ENCODE measurements at places on chromosomes 4 and X.

DNA sequence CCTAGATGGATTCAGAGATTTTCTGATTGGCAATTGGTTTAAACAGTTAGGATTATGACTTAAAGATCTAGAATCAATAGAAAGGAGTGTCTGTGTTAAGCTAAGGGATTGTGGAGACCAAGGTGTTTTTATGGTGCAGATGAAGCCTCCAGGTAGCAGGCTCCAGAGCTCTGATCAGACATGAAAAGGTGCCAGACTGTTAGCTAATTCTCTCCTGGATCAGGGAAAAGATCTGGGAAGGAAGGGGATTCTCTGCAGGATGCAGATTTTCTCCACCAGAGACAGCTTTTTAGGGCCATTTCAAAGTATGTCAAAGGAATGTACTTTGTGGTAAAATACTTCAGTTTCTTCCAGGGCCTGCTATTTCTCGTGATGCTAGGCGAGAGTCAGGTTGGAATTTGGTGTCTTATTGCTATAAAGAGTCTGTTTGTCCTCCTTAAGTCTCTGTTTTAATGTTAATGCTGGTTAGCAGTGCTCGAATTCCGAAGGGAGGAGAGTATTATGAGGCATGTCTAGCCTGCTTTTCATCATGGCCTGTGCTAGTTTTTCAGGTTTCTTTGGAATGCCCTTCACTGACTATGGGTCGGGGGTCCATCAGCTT lies 12.0 kb upstream of the GPR78 start:
- peaks cover 14% of the 10 kb centered on the region for H3K27me3 ChIP-seq
- no peak overlapping the region for H3K4me3 ChIP-seq
- peak; percentile 34 for DNase-seq
- H3K27ac ChIP-seq, result no peak overlapping the region
- H3K4me1 ChIP-seq, result peaks cover 14% of the 10 kb centered on the region

DNA sequence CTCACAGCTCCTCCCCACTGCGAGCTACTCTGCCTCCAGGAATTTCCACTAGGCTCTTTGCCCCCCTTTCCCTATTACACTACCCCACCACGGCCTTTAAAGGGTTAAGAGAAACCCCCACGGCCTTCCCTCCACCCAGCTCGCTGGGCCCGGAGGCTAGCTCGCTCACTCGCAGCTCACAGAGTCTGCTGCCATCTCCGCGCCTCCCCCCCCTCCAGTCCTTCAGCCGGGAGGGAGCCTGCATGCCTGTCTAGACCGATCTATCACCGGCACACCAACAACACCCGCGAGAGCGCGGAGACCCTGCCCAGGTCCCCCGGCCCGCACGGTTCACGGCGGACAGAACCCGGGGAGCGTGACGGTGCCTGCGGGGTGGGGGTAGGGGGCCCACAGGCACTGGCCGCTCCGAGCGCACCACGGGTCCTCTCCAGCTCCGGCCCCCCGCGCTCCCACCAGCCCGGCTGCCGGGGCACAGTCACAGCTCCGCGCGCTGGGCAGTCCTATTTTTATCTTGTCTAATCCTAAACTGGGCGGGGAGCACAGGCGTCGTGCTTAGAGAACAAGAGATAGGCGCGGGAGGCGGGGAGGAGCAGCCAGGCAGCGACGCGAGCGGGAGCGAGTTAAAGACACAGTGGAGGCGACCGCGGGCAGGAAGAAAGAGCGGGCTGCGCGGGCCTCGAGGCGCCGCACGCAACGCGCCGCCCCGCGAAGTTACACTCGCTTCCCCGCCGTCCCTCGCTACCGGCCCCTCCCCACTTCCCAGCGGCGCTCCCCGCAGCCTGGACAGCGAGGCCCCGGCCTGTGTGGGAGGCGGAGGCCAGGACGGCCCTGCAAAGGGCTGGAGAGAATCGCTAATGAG lies 3.5 kb downstream of the BCOR start:
- peaks cover 29% of the 10 kb centered on the region for H3K4me1 ChIP-seq
- peak; percentile 27 for DNase-seq
- H3K4me3 ChIP-seq, result peak overlapping the region; percentile 92
- peak overlapping the region; percentile 33 for H3K27ac ChIP-seq

DNA sequence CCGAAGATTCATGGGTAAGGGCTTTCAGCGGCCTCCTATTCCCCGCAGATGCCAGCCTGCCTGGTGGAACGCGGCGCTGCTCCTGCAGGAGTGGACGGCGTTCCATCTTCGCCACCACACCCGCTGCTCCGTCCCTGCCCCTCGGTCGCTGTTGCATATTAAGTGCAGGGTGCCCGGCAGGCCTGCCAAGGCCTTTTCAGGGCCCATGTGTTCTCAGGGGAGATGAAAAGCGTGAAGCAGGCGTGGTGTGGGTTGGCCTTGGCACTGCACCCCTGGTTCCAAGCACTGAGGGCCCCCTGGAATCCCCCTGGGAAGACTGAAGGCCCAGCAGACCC lies 52.0 kb downstream of the SORCS2 start:
- H3K36me3 ChIP-seq, result no peaks in the 10 kb centered on the region
- H3K4me1 ChIP-seq, result no peaks in the 10 kb centered on the region
- H3K4me3 ChIP-seq, result no peak overlapping the region
- no peak overlapping the region for H3K27ac ChIP-seq
- no peak for DNase-seq

DNA sequence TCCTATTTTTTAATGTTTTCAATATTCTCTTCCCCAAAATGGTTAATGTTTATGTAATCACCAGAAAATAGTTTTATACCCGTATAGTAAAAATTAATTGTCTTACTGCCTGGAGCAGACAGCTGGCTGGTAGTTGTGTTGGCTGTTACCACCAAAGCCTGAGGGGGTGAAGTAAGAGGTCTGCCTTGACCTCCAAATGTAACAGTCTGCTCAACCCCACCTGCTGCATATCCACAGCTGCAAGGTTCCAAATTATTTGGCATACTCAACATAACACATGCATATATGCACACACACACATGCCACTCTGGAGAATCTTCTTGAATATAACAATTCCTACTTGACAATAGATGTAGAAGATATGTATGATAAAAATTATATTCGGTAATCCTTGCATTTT lies 624.3 kb downstream of the ADGRL3 start:
- H3K4me1 ChIP-seq, result no peaks in the 10 kb centered on the region
- no peaks in the 10 kb centered on the region for H3K27me3 ChIP-seq
- no peak overlapping the region for H3K4me3 ChIP-seq
- H3K27ac ChIP-seq, result no peak overlapping the region
- DNase-seq, result no peak

DNA sequence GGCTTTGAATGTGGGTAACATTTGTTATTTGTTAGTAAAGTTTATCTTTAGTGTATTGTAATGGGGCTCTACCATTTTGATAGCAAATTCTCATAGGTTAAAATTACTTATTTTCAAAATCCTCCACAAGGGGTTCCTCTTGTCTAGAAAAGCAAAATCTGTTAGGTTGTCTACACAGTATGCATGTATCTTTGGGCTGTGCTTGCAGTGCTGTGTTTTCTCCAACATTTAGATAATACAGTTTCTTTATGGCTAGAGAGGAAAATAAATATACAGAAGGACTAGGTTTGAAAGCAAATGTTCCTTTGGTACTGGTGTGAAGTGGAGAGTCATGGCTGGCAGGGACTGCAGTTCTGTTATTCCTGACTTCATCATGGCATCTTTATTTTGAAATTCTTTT lies 40.3 kb downstream of the POLR2B start:
- no peak for DNase-seq
- peaks cover 60% of the 10 kb centered on the region for H3K4me1 ChIP-seq
- peak overlapping the region; percentile 10 for H3K27ac ChIP-seq
- H3K4me3 ChIP-seq, result no peak overlapping the region

DNA sequence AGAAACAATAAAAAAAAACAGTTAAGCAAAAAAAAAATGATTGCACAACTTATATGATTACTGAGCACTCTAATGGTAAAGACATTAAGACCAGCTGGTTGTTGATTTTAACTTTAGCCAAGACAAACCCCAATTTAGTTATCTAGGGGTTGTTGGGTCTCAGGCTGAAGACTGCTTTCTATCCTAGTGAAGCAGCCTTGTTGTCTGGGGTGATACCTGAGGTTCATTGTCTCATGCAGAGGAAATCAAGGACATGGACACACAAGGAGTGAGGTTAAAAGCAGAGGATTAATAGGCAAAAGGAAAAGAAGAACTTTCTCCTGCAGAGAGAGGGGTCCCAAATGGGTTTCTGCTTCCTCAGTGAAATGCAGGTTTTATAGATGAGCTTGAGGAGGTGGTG lies 40.0 kb upstream of the CYP2U1 start:
- H3K4me1 ChIP-seq, result peaks cover 26% of the 10 kb centered on the region
- H3K27me3 ChIP-seq, result no peaks in the 10 kb centered on the region
- DNase-seq, result no peak
- peaks cover 41% of the 10 kb centered on the region for H3K36me3 ChIP-seq

DNA sequence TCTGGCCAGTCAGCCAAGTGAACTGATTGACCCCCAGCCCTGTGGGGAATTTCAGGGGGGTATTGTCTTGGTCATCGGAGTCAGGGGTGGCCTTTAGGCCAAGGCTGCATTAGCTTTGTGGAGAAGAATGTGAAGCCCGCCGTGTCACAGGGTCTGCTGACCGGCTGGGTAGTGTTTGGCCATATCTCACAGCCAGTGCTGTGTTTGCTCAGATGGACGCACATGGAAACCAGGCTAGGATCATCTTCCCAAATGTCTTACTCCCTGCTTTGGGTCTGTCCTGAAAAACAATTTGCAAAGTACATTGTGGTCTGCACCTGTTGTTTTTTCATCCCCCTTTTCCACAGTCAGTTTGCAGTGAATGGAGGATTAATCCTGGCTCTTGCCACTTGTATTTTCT lies 13.0 kb downstream of the TMEM164 start:
- no peaks in the 10 kb centered on the region for H3K36me3 ChIP-seq
- no peak overlapping the region for H3K4me3 ChIP-seq
- no peaks in the 10 kb centered on the region for H3K4me1 ChIP-seq
- DNase-seq, result no peak

- DNase-seq, result no peak
- H3K4me1 ChIP-seq, result peaks cover 21% of the 10 kb centered on the region
- H3K27ac ChIP-seq, result no peak overlapping the region
Observed at GRCh38 chrX:72046447-72046846, 85.3 kb downstream of the RTL5 start.

GRCh38 chr4:56206258-56206657 lies 181.0 kb downstream of the AASDH start:
- no peaks in the 10 kb centered on the region for H3K36me3 ChIP-seq
- H3K4me1 ChIP-seq, result no peaks in the 10 kb centered on the region
- no peak overlapping the region for H3K27ac ChIP-seq
- no peak overlapping the region for H3K4me3 ChIP-seq
- no peak for DNase-seq
- peaks cover 3% of the 10 kb centered on the region for H3K27me3 ChIP-seq

- H3K4me3 ChIP-seq, result no peak overlapping the region
- H3K36me3 ChIP-seq, result no peaks in the 10 kb centered on the region
- H3K4me1 ChIP-seq, result peaks cover 20% of the 10 kb centered on the region
- no peak overlapping the region for H3K27ac ChIP-seq
Observed at GRCh38 chr4:140158365-140159030, 4.5 kb upstream of the MAML3 start.

GRCh38 chrX:127011629-127012028 lies 192.1 kb downstream of the PRR32 start:
- H3K27ac ChIP-seq, result no peak overlapping the region
- H3K4me3 ChIP-seq, result no peak overlapping the region
- no peaks in the 10 kb centered on the region for H3K27me3 ChIP-seq
- DNase-seq, result no peak

GRCh38 chr4:88752076-88752463 lies 54.4 kb upstream of the NAP1L5 start:
- DNase-seq, result no peak
- no peak overlapping the region for H3K4me3 ChIP-seq
- H3K27ac ChIP-seq, result no peak overlapping the region

DNA sequence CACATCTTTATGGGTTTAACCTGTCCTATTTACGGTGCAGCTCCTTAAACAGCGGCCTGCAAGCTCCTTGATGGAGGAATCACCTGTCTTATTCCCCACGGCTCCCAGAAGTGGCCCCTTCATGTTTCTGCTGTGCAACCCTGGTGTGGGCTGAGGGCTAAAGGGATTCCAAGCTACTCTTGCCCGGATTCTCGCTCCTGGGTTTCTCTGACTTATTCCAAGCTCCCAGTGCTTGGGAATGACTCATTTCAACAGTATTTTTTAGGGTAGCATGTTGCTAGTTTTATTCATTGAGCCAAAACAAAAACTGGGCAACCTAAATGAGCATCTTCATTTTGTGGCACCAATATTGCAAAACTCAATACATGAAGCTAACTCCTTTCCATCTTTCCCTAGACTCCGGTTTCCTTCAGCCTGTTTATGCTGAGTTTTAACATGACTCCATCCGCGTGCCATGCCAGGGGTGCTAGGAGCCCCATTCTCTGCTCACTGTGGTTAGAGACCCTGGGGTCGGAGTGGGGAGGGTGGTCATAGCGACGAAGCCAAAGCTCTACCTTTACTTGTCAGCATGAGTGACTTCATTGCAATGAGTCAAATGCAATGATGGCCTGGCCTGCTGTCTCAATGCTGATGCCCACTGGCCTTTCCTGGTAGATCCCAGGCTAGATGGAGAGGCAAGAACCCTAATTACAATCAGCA lies 349.7 kb downstream of the NR3C2 start:
- no peaks in the 10 kb centered on the region for H3K27me3 ChIP-seq
- no peaks in the 10 kb centered on the region for H3K36me3 ChIP-seq
- no peaks in the 10 kb centered on the region for H3K4me1 ChIP-seq
- H3K27ac ChIP-seq, result no peak overlapping the region
- no peak overlapping the region for H3K4me3 ChIP-seq

DNA sequence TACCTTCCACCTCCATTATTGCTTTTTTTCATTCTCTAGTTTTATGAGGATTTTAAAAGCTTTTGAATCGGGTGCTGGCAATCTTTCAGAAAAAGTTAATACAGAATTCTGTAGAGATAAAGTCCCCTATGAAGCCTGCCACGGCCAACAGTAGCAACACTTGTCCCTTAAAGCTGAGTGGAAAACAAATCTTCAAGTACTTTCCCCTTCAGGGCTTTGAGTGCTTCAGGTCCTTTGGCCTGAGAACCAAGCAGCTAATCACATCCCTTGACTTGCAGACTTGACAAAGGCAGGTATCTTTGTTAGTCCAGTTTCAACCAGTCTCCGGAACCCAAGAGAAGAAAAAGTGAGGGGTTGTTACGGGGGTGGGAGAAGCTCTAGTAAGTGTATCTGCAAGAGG lies 144.4 kb downstream of the ATG4A start:
- DNase-seq, result no peak
- no peak overlapping the region for H3K4me3 ChIP-seq
- H3K27me3 ChIP-seq, result peaks cover 8% of the 10 kb centered on the region
- H3K27ac ChIP-seq, result no peak overlapping the region
- no peaks in the 10 kb centered on the region for H3K4me1 ChIP-seq
- H3K36me3 ChIP-seq, result no peaks in the 10 kb centered on the region

GRCh38 chr4:148069086-148069894 lies 337.4 kb downstream of the ARHGAP10 start:
- DNase-seq, result no peak
- H3K27me3 ChIP-seq, result peaks cover 3% of the 10 kb centered on the region
- H3K27ac ChIP-seq, result no peak overlapping the region
- peaks cover 29% of the 10 kb centered on the region for H3K36me3 ChIP-seq
- no peak overlapping the region for H3K4me3 ChIP-seq

DNA sequence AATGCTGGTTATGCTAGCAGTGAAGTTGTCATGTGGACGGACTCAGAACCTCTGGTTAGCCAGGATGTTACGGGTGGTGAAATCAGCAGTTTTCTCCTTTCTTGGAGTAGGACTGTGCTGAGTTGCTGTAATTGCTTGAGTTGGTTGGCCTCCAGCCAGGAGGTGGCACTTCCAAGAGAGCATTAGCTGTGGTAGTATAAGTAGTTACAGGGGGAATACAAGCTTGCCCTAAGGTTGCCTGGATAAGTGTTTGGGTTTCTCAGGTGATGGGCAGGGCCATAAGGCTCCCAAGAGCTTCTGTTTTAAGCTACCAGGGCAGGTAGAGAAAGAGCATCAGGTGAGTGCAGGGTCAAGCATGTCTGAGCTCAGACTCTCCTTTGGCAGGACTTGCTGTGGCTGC lies 103.0 kb downstream of the ZNF518B start:
- no peak overlapping the region for H3K4me3 ChIP-seq
- H3K4me1 ChIP-seq, result peaks cover 14% of the 10 kb centered on the region
- no peak for DNase-seq
- peaks cover 34% of the 10 kb centered on the region for H3K27me3 ChIP-seq
- H3K36me3 ChIP-seq, result no peaks in the 10 kb centered on the region
